Stimulated activated CD4-positive, alpha-beta T cell treated with anti-CD3 and anti-CD28 coated beads, Interleukin-2, amount 100 ng/mL, for 4 hours (primary cell): ENCODE measurements at places on chromosomes 12 and 14.

- DNase-seq = no peak
Observed at GRCh38 chr14:82587226-82587625, 1053.6 kb upstream of the SEL1L start.

DNA sequence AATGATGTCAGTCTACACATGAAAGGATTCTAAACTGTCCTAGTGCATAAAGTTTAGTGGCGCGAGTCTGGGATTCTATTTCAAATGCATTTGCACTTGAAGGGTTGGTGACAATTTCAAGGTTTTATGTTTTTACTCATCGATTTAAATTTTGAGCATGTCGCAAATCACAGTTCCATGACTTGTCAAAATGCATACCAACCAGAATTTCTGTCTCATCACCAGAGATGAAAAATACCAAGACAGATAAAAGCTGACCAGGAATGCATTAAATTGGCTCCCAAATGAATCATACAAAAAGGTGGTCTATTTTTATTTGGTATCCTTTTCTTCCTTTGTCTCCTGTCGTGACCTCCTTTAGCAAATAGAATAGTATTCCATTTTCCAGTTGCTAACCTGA, 25.2 kb downstream of the TMEM30B start:
- no peak for DNase-seq

DNA sequence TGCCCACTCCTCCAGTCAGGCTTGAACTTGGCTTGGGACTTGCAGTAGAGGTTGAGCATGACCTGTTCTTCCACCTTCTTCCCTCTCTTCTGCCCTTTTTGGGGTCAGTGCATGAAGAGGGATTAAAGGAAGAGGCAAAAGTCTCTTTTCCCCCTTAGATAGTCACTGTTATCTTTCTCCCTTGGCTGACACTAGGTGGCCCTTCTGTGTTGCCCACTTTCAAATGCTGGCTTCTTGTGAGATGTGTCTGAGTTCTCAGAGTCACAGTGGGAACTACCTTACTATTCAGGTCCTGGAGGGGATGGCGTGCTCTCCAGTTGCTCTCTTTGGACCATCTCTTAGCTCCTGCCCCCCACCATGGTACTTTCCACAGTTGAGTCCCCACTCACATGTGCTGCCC, 73.6 kb downstream of the GPR65 start:
- DNase-seq = no peak

- DNase-seq = no peak
Observed at GRCh38 chr14:80136358-80136757, 74.9 kb downstream of the DIO2 start.

- no peak for DNase-seq
Observed at GRCh38 chr12:111359914-111360276, 9.0 kb downstream of the PHETA1 start.

DNA sequence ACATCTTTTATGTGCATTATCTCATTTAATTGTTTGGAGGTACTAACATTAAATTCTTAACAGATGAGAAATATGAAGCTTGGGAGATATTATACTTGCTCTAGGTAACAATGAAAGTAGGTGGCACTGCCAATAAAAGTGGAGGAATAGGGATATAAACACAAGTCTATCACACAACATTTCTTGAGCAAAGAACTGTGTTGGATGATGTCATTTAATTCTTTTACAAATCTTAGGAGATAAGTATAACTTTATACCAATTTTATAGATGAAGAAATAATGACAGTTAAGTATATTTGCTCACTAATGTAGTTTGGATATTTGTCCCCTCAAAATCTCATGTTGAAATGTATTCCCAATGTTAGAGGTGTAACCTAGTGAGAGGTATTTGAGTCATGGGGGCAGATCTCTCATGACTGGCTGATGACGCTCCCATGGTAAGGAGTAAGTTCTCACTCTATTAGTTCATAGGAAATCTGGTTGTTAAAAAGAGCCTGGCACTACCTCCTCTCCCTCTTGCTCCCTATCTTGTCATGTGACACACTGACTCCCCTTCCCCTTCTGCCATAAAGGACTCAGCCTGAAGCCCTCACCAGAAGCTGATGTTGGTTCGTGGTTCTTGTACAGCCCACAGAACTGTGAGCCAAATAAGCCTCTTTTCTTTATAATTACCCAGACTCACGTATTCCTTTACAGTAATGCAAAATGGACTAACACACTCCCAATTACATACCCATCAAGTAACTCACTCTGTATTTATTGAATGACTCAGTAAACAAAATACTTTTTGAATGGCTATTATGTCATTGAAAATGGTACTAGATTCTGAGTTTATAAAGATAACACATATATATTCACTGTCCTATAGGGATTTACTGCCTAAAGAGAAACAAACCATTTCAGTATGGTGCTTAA, 146.8 kb upstream of the KITLG start:
- DNase-seq = no peak

- DNase-seq = no peak
Observed at GRCh38 chr14:75292101-75292563, 13.5 kb downstream of the FOS start.

- DNase-seq = no peak
Observed at GRCh38 chr14:85399186-85399585, 130.8 kb upstream of the FLRT2 start.

- no peak for DNase-seq
Observed at GRCh38 chr12:83365317-83365716, 678.6 kb downstream of the TMTC2 start.

DNA sequence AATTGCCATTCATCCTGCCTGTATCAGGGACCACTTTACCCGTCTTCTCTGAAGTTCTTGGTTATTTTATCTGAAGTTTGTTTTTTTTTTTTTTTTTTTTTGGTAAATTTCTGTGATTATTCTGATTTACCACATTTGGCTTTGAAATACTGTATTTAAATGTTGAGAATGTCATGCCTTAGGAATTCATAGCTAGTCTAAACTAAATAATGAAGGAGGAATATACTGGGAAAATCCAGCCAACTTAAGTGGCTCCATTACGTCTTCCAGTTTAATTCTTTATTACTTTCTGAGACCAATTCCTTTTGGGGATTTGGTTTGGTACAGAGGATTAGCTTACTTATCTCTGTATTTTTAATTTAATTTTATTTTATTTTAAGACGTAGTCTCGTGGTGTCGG, 60.3 kb upstream of the KCNMB4 start:
- no peak for DNase-seq

DNA sequence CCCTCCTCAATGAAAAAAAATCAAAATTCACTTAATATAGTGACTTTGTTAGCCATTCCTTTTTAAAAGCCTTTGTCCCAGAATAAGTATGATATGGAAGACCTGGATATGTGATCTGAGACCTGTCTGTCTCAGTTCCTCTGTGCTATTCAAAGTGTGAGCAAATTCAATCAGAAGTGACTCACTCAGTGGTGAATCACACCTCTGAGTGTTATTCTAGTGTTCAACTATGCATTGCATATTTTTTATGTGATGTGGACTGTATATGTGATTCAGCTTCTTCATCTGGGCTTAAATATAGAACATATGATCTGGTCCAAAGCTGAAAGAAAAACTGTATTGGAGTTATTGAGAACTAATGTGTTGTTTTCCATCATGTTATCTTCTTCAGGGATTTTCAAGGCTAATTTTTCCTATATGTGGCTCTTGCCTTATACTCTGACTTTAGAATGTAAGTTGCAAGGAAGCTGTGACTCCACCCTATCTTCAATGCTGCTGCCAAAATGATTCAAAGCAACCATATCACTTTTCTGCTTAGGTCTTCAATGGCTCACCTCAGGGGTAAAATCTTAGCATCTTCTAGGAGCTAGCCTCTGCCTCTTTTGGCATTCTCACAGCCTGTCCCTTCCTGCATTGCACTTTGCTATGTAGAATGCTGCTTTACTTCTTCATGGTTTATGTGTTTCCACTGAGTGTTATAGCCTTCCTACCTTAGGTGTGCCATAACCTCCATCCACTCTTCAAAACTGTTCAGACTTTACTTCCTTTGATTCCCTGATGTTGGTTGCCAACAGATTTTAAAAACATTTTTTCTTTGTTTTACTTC, 169.8 kb downstream of the OTOGL start:
- DNase-seq = no peak

- DNase-seq = no peak
Observed at GRCh38 chr12:29157486-29157946, 8.4 kb downstream of the FAR2 start.
